Endothelial cell of umbilical vein (primary cell): ENCODE measurements at places on chromosomes 2 and 18. TPM values are rescaled to one million over a fixed set of nuclear protein-coding genes. Genes with fewer than 3 reads are reported as not detected.

DNA sequence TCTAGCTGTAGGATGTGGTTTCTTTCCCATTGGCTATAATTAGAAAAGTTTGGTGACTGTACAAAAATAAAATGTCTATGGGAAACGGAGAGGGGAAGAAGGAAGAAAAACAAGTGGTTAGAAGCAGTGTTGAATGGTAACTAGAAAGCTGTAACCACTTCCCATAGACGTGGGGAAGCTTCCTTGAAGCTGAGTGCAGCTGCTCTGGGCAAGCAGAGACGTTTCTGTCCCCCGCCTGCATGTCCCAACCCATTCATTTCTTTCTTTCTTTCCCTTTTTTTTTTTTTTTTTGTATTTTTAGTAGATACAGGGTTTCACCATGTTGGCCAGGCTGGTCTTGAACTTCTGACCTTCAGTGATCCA is 367.8 kb upstream of the HS6ST1 start:
- DNase-seq, result no peak

The NPHP1 gene
- 5.9 and 6.1 TPM in 2 replicates for total RNA-seq

- no peak for DNase-seq
Measured at GRCh38 chr18:31669541-31669940, 14.8 kb downstream of the B4GALT6 start.

The HADHB gene
- 85.6 and 100 TPM in 2 replicates for total RNA-seq

- DNase-seq, result no peak
Measured at GRCh38 chr2:129236601-129237000, 742.9 kb upstream of the RAB6C start.

The BCS1L gene
- total RNA-seq, result 43.0 and 57.4 TPM in 2 replicates

The ADGRF3 gene
- 0.18 and 0.73 TPM in 2 replicates for total RNA-seq

DNA sequence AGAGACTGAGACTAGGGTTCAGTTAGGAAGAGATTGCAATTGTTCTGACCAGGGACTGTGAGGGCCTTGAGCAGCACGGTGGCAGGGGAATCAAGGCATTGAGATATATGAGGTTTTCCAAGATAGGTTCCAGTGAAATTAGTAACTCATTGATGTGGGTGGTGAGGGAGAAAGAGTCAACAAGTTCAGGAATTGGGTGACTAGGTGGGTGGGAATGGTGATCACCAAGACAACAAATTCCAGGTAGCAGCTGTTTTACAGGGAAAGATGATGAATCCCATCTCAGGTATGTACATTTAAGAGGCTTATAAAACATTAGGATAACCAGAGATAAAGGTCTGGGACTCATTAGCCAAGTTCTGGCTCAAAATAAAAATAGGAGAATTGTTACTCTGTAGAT is 251.5 kb upstream of the MGAT5 start:
- no peak for DNase-seq
